Right renal cortex interstitium (tissue), 3 donors: ENCODE measurements at places on chromosomes 1 and 21. TPM values are rescaled to one million over a fixed set of nuclear protein-coding genes. Genes with fewer than 3 reads are reported as not detected.

Gene LGALS8
- polyA plus RNA-seq = 70.5 TPM

Gene TAL1
- 4.9 TPM for polyA plus RNA-seq

Gene LCE1E
- polyA plus RNA-seq = not detected

Gene BROX
- 41.6 TPM for polyA plus RNA-seq

Gene AMIGO1
- polyA plus RNA-seq = 8.8 TPM

Gene MAP3K21
- 26.7 TPM for polyA plus RNA-seq

Gene SPRR5
- polyA plus RNA-seq = not detected

Gene POU3F1
- 0.54 TPM for polyA plus RNA-seq

Gene CD34
- polyA plus RNA-seq = 103 TPM

Gene BRINP3
- polyA plus RNA-seq = 4.1 TPM

Gene CD48
- 2.0 TPM for polyA plus RNA-seq

Gene PTGFRN
- 59.2 TPM for polyA plus RNA-seq

Gene SLC6A9
- 5.4 TPM for polyA plus RNA-seq

Gene AGT
- 16.0 TPM for polyA plus RNA-seq
